Stimulated activated CD4-positive, alpha-beta T cell treated with anti-CD3 and anti-CD28 coated beads, Interleukin-1b, Interleukin-23, amount 100 ng/mL, for 1 hour (primary cell): ENCODE measurements at places on chromosomes 11 and 22.

DNA sequence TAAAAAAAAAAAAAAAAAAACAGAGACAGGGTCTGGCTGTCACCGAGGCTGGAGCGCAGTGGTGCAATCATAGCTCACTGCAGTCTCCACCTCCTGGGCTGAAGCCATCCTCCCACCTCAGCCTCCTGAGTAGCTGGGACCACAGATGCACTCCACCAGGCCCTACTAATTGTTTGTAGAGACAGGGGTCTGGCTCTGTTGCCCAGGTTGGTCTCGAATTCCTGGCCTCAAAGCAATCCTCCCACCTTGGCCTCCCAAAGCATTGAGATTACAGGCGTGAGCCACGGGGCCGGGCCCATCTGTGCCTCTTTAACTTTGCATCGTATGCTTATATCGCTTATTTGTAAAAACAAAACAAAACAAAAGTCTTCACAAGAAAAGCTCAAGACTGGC is 3.1 kb downstream of the CPT1A start:
- no peak for DNase-seq

DNA sequence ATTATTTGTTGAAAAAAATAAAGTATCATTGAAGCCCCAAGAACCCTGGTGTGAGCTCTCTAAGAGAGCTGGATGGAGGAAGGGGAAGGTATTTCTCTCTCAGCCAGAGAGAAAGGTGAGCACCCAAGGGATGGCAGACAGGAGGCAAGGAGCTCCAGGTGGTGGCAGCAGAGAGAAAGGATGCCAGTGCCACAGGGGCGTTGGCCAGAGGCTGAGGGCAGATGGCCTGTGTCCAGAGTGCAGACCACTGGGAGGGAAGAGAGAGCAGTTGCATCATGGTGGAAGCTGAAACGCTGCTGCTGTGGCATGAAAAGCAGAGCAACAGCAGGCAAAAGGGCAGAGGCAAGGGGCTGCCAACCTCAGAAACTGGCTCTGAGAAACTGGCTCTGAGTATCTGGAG is 8.5 kb downstream of the SPON1 start:
- no peak for DNase-seq

DNA sequence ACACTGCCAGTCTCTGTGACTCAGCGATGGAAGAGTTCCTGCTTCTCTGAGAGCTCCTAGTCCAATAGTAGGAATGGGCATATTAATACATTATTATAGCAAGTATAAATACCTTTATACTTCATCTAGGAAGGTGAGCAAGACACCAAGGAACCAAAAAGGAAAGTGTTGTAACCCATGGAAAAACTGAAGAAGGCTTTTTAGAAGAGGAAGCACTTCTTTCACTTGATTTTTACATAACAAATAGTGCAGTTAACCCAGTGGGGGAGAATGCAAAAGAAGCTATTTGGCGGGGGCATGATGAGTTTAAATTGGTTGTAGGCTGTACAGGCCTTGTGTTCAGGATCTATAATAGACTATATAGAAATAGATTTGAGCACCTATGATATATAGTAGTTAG is 31.2 kb upstream of the C11orf87 start:
- no peak for DNase-seq

GRCh38 chr11:33320814-33321330 is 63.7 kb downstream of the HIPK3 start:
- DNase-seq = no peak

DNA sequence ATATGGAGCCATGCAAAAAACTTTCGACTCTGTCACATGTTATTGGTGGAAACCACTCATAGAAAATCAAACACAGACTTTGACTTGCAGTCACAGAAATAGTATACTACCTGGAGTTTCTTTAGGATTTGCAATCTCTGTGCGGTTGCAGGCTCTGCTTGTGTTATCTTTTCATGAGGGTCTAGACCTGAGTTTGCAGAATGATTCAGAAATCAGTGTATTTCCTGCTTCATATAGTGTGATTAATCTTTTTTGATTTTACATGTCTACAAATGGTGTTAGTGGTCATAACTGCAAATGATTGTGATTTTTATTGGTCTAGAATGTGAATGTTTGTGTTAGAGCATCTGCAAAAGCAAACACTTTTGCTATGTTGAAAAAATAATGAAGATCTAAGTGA is 690.2 kb downstream of the NTM start:
- DNase-seq = no peak

GRCh38 chr11:2711161-2711560 is 11.4 kb upstream of the KCNQ1OT1 start:
- DNase-seq = no peak

GRCh38 chr22:20479612-20480196 is 15.9 kb downstream of the KLHL22 start:
- no peak for DNase-seq

- DNase-seq = no peak
Measured at GRCh38 chr22:31239771-31240370, 27.8 kb downstream of the LIMK2 start.

DNA sequence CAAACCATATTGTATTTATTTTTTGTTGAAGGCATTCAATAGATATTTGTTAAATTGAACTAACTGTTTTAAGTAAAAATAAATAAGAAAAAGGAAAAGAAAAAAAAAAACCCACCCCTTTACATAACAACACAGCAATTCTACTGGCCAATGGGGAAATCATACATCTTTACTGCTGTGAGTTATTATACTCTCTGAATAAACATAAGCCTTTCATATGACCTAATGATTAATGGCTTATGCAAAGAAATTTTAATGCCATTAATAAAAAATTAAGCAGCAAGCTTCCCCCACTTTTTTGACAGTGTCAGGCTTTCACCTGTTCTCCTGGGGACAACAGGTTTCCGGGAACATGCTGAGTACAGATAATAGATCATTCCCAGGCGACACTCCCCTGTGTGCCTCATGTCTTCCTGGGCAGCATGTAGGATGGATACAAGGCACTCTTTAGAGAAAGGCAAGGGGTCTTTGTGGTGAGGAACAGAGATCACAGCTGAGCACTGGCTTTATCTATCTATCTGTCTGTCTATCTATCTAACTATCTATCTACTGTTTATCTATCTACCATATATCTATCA is 676.0 kb downstream of the NTM start:
- DNase-seq = no peak

GRCh38 chr11:100691896-100692653 is 5.0 kb downstream of the ARHGAP42 start:
- no peak for DNase-seq

GRCh38 chr11:46669711-46670139 is 30.7 kb downstream of the ARHGAP1 start:
- DNase-seq = no peak
